T-helper 2 cell (primary cell): ENCODE measurements at places on chromosomes 16 and 17.

DNA sequence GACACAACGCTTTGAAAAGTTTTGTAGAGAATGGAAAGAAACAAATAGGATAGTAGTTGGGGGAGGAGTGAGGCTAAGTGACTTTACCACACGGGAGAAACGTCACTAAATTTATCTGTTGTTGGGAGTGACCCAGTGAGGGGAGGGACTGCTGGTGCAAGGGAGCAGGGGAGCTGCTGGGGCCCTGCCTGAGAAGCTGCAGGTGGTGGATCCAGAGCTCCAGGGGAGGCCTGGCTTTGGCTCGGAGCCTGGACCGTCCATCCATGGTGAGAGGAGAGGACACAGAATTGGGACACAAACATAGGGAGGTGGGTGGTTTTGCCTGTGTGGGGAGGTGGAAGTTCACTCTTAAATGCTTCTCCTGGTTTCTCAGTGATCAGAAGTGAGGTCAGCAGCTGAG is 107.6 kb downstream of the GOSR1 start:
- no peak for DNase-seq

DNA sequence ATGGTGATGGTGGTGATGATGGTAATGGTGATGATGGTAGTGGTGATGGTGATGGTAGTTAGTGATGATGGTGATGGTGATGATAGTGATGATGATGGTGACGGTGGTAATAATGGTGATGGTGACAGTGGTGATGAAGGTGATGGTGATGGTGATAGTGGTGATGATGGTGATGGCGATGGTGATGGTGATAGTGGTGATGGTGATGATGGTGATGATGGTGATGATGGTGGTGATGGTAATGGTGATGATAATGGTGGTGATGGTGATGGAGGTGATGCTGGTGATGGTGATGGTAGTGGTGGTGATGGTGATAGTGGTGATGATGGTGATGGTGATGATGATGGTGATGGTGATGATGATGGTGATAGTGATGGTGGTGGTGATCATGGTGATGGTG is 148.7 kb upstream of the TNRC6C start:
- DNase-seq = no peak

GRCh38 chr17:17950806-17951205 is 21.4 kb downstream of the TOM1L2 start:
- no peak for DNase-seq

DNA sequence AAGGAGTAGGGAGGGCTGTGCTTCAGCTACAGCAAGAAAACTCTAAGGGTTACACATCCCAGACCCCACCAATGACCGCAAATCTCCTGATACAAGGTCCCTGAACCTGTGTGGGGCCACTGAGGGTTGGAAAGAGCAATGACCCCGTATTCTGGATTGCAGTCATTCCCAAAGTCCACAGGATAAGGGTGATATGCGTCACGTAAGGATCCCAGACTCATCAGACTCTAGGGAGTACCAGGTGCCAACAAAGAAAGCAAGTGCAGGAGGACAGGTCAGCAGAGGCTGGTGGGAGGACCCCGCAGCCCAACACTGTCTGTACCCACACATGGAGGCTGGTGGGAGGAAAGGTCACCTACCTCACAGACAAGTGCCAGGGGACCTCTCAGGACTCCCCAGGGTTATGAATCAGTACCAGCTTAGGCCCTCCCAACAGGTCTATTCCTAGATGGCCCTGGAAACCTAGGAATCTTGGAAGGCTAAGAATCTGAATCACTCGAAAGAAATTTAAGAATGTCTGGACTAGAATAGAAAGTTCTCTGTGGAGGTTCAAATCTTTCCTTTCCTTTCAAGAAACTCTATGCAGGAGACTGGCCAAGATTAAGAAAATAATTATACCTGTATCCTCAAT is 16.2 kb downstream of the PITPNA start:
- DNase-seq = no peak

DNA sequence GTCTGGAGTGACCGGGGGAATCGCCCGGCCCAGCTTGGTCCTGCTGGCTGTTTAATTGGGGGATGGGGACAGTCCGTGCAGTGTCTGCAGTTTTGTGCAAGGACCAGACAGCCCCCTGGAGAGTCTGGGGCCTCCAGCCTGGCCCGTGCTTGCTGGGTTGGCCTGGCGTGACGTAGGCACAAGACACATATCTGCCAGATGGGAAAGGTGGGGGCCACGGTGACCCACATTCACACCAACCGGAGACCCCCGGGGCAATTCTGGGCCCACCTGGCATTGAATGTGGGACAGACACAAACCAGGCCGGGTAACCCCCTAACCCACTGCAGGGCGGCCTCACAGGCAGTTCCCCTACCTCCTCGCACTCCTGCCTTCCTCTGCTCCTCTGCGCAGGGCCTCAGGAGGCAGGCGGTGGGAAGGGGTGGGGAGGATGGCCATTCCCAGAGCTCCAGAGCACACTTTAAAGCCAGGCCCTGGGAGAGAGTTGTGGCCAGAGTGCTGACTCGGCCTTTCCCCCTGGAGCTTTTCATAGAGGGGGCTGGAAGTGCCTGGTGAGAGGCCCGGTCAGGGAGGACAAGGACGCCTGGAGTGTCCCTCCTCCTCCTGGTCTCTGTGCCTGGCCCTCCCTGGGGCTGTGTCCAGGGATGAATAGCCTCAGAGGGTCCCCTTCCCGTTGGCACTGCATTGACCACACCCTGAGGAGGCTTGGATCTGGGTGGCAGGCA is 1.5 kb downstream of the MRC2 start:
- DNase-seq = no peak

- DNase-seq = no peak
These were observed 14.7 kb upstream of the BCAR1 start for GRCh38 chr16:75265911-75266701.

GRCh38 chr17:41103896-41104295 is 1.3 kb upstream of the KRTAP4-9 start:
- no peak for DNase-seq

GRCh38 chr16:75401691-75402090 is 31.6 kb downstream of the CFDP1 start:
- DNase-seq = no peak

DNA sequence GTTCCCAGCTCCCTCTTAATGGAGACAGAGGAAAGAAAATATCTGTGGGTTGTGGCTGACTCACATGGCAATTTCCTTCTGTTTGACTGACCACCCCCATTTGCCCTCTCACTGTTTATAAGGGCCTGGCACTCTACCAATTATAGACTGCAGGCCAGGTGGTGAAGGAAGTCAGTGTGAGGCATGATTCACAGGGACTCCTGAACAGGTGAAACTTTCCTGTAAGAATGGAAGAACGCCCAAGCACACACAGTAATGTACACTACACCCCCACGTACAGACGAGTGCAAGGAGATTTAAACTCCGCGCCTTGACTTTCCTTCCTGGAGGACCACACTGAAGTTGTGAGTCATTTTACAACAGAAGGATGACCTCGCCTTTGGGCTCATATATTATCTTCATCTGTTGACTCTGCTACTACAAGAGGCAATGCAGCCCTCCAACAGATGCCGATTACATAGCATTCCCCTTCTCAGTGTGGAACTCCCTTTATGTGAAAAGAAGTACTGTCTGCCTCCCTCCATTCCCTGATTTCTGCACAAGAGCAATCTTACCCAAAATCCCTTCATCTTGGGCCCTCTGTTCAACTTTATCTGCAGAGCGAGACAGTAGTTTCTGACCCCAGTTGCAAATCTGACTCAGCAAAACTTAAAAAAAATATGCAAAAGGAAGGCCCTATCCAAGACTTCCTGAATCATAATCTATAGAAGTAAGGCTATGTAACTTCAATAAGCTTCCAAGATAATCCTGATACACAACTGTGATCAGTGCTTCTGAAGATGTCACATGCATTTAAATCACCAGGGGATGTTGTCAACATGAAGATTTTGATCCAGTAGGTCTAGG is 163.6 kb downstream of the SHISA6 start:
- DNase-seq = no peak

GRCh38 chr16:68089067-68089466 is 3.9 kb downstream of the NFATC3 start:
- no peak for DNase-seq

DNA sequence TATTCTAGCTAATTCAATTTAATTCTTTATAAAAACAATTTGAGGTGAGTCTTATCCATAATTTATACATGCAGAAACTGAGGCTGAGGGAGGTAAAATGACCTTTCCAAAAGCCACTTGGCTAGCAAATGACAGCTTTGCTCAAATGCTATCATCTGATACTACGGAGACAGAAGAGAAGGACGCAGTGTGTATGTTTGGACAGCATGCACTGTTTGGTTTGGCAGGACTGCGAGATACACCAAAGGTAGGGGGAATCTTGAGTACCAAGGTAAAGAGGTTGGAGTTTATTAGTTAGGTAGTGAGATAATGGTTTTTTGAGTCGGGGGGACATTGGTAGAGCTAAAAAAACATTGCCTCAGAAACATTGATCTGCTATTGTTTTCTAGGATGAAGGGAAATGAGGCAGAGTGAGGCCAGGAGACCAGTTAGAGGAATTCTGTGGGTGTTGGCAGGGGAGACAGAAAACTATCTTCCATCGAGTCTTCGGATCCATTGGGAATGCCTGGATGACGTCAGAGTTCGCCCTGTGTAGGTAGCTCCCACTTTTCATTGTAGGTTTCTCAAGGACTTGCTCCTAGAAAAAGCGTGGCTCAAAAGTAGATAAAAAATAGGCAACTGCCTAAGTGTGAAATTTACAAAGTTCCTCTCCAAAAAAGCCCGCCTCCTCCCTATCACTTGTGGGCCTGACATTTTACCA is 2.5 kb upstream of the HS3ST4 start:
- DNase-seq = no peak

GRCh38 chr17:13024526-13025257 is 6.9 kb upstream of the ELAC2 start:
- DNase-seq = peak; percentile 47

DNA sequence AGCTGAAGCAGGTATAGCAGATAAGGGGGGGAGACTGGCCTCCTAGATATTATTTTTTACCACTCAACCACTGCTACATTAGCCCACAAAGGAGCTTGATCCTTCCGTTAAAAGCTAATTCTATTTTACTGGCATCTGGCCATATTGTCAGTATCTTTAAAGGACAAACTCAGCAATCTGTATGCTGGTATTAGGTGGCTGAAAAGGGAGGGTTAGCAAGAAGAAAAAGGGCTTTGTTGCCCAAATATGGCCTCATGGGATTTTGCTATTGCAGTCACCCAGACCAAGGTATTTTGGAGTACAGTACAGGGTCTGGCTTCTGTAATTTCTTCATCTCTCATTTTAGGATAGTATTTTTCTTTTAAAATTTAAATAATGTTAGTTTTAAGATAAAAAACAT is 14.4 kb downstream of the RFWD3 start:
- no peak for DNase-seq

- DNase-seq = no peak
These were observed at the start of gene P4HB for GRCh38 chr17:81859906-81860755. TSS of gene P4HB (minus strand) at chr17:81860535. CDS start at chr17:81860471, 64 bp downstream.

- no peak for DNase-seq
These were observed 446.0 kb upstream of the GOT2 start for GRCh38 chr16:59180083-59180476.

- DNase-seq = no peak
These were observed 12.1 kb upstream of the CBX8 start for GRCh38 chr17:79808763-79809529.

DNA sequence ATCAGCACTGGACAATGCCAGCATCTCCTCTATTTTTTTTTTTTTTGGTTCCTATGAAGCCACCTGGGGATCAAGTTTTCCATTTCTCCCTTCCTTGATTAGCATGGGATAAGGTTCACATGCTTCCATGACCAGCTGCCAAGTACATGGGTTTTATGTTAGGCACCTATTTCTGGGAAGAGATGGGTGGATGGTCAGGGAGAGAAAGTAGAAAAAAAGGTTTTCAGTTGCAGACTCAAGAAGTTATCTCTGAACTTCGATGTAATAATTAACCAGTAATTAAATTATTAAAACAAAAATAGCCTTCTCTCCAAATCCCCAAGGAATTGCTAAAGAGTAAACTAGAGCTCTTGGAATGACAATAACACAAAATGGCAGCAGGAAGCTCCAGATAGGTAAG is 164.9 kb upstream of the MAF start:
- DNase-seq = no peak

DNA sequence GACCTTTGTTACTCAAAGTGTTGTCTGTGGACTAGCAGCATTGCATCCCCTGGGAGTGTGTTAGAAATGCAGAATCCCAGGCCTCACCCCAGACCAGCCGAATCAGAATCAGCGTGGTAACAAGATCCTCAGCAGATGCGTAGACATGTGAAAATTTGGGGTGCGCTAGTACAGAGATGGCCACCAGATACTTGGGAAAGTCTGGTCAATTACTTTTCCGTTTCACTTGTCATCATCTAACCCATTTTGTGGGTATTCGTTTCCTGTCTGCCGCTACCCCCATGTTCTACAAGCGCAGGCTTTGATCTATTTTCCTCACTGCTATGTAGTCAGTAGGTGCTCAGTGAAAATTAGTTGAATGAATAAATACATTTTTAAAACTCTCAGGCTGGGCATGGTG is 33.1 kb upstream of the HERPUD1 start:
- peak; percentile 73 for DNase-seq

GRCh38 chr17:64492481-64493109 is 4.3 kb downstream of the POLG2 start:
- no peak for DNase-seq

DNA sequence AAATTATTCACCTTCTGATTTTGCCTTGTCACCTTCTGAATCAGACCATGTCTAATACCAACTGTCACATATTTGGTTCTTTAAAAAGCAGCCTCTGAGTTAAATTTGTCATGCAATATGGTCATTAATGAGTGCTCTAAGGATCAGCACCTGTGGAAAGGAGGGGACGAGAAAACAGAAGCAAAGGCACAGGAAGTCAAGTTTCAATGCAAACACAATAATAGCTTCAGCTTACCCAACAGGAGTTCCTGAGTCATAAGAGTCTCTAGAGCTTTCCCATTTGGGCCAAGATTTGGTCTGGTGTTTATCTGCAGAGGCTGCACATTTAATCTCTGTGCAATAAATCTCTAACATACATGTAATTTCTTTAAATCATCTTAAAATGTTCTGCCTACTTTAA is 889.8 kb downstream of the CDH8 start:
- DNase-seq = no peak

DNA sequence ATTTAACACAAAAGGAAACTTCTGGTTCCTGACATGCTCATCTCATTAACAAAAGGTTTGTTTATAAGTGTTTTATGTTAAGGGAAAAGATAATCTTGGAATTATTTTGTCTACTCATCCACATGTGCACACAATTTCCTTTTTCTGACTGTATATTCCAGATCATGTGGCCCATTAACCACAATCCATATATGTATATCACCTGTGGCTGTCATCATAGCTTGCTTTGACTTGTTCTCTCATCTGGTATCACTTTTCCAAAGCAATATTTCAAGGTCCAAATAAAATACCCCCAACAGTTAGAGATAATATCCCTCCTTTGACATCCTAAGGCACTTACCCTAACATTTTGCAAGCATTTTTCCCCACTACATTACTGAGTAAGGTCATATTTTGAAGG is 856.1 kb downstream of the CDH11 start:
- DNase-seq = no peak

- no peak for DNase-seq
These were observed 14.9 kb upstream of the CCDC182 start for GRCh38 chr17:57760046-57760445.

- DNase-seq = no peak
These were observed 2.4 kb downstream of the WSCD1 start for GRCh38 chr17:6072611-6073010.

- no peak for DNase-seq
These were observed 77.0 kb downstream of the CACNG1 start for GRCh38 chr17:67121316-67121891.
